ENCODE measurements at places on chromosomes 16 and 17. TPM values are rescaled to one million over a fixed set of nuclear protein-coding genes. Genes with fewer than 3 reads are reported as not detected.

DNA sequence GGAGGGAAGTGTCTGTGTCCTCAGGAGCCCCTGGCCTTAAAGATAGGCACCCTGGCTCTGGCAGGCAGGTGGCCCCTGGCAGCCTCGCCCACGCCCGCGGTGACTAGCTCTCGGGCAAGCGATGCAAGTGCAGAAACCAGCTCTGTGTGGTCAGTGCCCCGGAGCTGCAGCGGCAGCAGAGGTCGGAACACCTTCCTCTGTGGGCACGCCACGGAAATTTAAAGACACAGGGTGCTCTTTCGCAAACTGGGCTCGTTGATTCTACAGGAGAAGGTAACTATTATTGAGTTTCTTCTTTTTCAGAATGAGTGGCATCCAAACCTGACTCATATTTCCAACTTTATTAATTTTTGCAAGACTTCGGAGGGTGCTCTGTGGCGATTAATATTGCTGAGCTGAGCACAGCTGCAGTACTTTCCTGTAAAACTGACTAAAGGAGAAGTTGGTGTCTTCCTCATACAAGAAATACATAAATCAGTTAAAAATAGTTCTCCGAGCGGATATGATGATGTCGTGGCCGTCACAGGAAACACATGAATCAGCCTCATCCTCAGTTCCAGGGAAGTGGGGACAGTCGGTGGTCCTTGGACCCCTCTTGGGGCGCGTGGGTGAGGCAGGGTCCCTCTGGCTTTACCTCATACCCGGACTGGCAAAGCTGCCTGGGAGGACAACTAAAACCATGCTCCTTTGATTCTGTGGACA, 120.2 kb downstream of the METRNL start:
- H3K4me1 ChIP-seq = peaks cover 43% of the 10 kb centered on the region
- peak; percentile 91 for DNase-seq
- no peaks in the 10 kb centered on the region for H3K27me3 ChIP-seq
- H3K4me3 ChIP-seq = peak overlapping the region; percentile 67
- no peaks in the 10 kb centered on the region for H3K36me3 ChIP-seq

DNA sequence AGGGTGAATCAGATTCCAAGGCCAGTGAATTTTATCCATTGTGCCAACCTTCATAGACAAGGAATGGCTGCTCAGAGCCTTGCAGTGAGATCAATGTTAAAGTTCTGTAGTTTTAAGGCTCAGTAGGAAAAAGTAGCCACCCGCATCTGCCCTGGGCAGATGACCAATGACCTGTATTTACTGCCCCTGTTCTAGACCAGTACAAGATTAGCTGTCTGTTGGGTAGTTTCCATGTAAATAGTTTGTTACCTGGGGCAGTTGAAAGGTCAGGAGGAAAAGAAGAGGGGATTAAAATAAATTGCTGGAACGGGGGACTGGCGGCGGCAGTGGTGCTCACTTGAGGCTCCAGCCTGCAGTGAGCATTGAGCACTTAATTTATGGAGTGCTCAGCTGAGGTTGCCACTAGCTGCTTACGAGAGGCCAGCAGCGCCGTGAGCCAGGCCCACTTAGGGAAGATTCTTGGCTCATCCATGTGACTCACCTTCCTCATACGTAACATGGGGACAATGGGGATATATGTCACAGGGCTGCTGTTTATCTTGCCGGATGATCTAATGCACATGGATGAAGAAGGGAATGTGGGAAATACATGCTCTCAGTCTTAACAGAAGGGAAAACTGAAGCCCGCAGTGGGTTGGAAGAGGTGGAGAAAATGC, 10.7 kb upstream of the NOS2 start:
- H3K36me3 ChIP-seq = no peaks in the 10 kb centered on the region
- peak overlapping the region; percentile 92 for H3K27ac ChIP-seq
- H3K4me1 ChIP-seq = peaks cover 44% of the 10 kb centered on the region
- H3K4me3 ChIP-seq = no peak overlapping the region
- no peaks in the 10 kb centered on the region for H3K27me3 ChIP-seq

The EFNB3 gene
- not detected for total RNA-seq

DNA sequence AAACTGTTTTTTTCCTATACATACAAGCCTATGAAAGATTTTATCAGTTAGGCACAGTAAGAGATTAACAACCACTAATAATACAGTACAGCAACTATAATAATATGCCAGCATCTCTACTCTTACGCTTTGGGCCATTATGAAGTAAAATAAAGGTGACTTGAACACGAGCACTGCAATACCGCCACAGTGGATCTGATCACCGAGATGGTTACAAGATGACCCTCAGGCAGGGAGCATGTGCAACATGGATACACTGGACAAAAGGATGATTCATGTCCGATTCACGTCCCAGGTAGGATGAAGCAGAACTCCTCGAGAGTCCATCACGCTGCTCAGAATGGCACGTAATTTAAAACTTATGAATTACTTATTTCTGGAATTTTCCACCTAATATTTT, 10.5 kb downstream of the PELP1 start:
- no peak for DNase-seq
- no peak overlapping the region for H3K4me3 ChIP-seq
- peaks cover 53% of the 10 kb centered on the region for H3K4me1 ChIP-seq

DNA sequence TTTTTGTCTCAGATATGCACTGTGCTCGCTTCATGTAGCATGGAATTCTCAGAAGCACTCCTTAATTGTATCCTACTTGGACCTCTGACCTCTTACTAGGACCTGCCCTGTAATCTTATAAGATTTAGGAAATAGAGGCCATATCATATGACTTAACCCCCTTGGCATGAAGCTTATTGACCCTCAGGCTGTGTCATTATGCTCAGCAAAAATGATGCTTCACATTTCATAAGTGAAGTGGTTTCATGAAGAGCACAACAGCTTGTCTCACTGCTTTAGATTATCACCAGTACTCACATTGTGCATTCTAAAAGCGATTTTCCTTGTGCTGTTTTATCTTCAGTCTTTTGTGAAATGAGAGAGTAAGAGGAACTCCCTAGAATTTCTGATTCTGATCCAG, 6.4 kb downstream of the PHKB start:
- H3K4me1 ChIP-seq = peaks cover 31% of the 10 kb centered on the region
- H3K27me3 ChIP-seq = no peaks in the 10 kb centered on the region
- H3K27ac ChIP-seq = no peak overlapping the region
- H3K4me3 ChIP-seq = no peak overlapping the region
- peaks cover 6% of the 10 kb centered on the region for H3K36me3 ChIP-seq

GRCh38 chr17:48552466-48553189, 7.7 kb upstream of the HOXB2 start:
- peaks cover 1% of the 10 kb centered on the region for H3K27me3 ChIP-seq
- no peaks in the 10 kb centered on the region for H3K36me3 ChIP-seq
- no peak overlapping the region for H3K27ac ChIP-seq
- no peak for DNase-seq
- H3K4me3 ChIP-seq = no peak overlapping the region

DNA sequence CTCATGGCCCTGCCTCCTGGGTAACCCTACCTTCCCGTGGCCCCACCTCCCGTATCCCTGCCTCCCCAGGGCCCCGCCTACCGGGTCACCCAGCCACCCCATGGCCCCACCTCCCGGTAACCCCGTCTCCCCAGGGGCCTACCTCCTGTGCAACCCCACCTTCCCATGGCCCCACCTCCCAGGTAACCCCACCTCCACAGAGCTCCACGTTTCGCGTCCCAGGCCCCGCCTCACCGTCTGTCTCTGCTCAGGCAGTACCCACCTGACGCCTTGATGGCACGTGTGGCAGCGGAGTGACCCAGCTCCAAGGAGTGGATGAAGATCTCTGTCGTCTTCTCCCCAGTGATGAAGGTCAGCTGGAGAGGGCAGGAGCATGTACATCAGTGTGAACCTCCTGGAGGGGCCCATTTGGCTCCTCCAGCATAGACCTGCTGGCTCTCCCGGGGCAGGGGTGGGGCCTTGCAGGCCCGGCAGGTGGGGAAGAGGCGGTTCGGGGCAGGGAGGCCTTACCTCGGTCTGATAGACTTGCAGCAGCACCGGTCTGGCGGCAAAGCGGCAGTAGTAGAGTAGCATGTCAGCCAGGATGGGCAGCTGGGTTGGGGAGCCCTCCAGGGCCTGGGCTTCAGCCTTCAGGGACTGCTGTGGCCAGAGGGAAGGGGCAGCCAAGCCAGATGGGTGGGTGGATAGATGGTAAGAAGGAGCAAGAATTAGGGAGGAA, 18.7 kb upstream of the PIK3R6 start:
- DNase-seq = no peak
- H3K36me3 ChIP-seq = peaks cover 47% of the 10 kb centered on the region
- no peaks in the 10 kb centered on the region for H3K27me3 ChIP-seq
- H3K4me1 ChIP-seq = peaks cover 2% of the 10 kb centered on the region
- H3K27ac ChIP-seq = peak overlapping the region; percentile 49

GRCh38 chr16:57982385-57982784, 11.5 kb upstream of the CNGB1 start:
- H3K4me1 ChIP-seq = peaks cover 5% of the 10 kb centered on the region
- H3K4me3 ChIP-seq = no peak overlapping the region
- H3K27me3 ChIP-seq = no peaks in the 10 kb centered on the region

DNA sequence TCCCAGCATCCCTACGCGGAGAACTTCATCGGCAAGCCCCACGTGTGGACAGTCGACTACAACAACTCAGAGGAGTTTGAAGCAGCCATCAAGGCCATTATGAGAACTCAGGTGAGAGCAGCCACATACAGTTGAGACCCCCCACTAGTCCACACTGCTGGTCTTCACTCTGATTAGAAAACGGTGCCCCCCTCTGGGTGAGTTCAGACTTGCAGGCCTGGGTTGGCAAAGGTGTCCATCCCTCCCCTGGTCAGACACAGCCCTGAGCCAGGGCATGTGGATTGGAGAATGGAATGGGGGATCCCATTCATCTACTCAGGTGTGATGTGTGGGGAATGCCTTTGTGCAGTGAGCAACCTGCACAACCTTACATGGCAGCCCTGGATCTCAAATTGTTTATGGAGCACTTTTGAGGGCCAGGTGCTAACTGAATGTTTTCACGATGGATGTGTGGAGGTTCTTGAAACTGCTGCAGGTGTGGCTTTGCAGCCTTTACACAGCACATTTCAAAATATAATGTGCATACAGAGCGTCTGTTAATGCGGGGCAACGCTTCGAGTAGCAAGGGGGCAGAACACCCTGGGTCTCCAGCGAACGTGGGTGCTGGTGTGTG, 72.6 kb downstream of the MGAT5B start:
- no peak overlapping the region for H3K27ac ChIP-seq
- no peaks in the 10 kb centered on the region for H3K27me3 ChIP-seq
- H3K4me1 ChIP-seq = no peaks in the 10 kb centered on the region
- H3K36me3 ChIP-seq = no peaks in the 10 kb centered on the region
- peak; percentile 48 for DNase-seq

The OR1A1 gene
- total RNA-seq = not detected

DNA sequence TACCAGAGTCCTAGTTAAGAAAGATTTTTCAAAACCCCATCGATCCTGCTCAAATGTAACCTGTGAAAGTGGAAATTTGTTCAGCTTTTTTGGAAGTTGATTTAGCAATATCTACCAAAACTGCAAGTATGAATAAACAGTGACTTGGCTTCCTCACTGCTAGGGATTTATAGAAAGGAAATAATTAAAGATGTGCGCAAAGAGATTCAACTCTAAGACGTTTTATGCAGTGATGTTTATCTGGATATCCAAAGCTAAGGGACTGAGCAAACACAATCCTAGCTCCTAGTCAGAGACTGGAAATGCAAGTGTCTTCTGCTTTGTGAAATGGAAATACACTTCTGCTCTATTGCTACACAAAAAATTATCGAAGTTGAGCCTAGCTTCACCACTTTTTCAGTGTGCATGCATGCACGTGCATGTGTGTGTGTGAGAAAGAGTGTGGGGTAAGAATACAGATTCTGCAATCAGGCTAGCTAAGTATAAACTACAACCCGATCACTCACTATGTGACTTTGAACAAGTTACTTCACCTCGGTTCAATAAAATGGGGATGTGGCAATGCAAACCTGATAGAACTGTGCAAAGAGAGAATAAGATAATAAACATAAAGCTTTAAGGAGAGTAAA, 52.1 kb upstream of the FOXF1 start:
- no peaks in the 10 kb centered on the region for H3K36me3 ChIP-seq
- no peak overlapping the region for H3K4me3 ChIP-seq
- DNase-seq = no peak
- peaks cover 17% of the 10 kb centered on the region for H3K27me3 ChIP-seq

GRCh38 chr17:50173335-50173941, 7.6 kb downstream of the SGCA start:
- H3K27ac ChIP-seq = no peak overlapping the region
- H3K36me3 ChIP-seq = no peaks in the 10 kb centered on the region
- no peak for DNase-seq
- no peak overlapping the region for H3K4me3 ChIP-seq
- H3K4me1 ChIP-seq = peaks cover 14% of the 10 kb centered on the region
- peaks cover 3% of the 10 kb centered on the region for H3K27me3 ChIP-seq

DNA sequence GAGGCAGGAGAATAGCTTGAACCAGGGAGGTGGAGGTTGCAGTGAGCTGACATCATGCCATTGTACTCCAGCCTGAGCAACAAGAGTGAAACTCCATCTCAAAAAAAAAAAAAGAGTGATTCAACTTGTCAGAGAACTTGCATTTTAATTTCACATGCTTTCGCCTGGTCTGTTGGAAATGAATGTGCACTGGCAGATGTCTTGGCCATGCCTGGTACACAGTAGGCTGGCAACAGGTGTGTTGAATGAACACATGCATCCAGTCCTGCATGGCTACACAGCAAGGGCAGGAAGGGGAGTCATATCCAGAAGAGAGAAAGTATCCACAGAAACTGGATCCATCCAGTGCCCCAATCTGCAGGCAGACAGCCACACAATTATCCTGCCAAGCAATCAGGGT, 11.5 kb downstream of the COG4 start:
- no peak for DNase-seq
- H3K4me1 ChIP-seq = peaks cover 7% of the 10 kb centered on the region
- H3K36me3 ChIP-seq = peaks cover 25% of the 10 kb centered on the region
- H3K27ac ChIP-seq = no peak overlapping the region
- H3K4me3 ChIP-seq = no peak overlapping the region

The C17orf113 gene
- 0.77 TPM for total RNA-seq

DNA sequence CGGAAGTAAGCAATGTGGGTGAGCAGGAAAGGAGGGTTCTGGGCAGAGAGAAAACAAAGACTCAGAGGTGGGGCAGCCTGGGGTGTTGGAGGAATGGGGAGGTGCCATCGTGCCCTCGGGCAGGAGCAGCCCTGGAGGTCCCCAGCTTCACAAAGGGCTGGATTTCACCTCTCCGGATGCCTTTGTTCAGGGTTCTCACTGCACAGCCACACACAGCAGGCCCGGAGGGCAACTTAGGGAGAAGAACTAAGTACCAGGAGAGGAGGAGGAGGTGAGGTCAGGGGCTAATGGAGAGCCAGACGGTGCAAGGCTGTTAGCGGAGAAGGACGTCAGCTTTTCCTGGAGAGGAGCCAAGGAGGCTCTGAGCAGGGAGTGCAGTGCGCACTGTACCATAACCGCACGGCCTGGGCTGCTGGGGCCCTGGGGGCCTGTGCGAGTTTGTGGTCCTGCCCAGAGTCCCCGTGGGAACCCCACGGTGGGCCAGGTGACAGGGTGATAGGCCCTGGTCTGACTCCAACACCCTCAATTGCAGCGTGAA, 9.3 kb downstream of the ARRB2 start:
- H3K27me3 ChIP-seq = no peaks in the 10 kb centered on the region
- H3K4me3 ChIP-seq = no peak overlapping the region
- H3K4me1 ChIP-seq = peaks cover 23% of the 10 kb centered on the region
- DNase-seq = no peak
- H3K27ac ChIP-seq = no peak overlapping the region

GRCh38 chr17:15973834-15974233, 25.7 kb downstream of the ZSWIM7 start:
- H3K4me1 ChIP-seq = peaks cover 3% of the 10 kb centered on the region
- no peak overlapping the region for H3K4me3 ChIP-seq
- DNase-seq = no peak
- no peaks in the 10 kb centered on the region for H3K27me3 ChIP-seq
- peaks cover 22% of the 10 kb centered on the region for H3K36me3 ChIP-seq
